Hypothalamus (tissue), 51 donors: ENCODE measurements at places on chromosomes 3 and 15.

DNA sequence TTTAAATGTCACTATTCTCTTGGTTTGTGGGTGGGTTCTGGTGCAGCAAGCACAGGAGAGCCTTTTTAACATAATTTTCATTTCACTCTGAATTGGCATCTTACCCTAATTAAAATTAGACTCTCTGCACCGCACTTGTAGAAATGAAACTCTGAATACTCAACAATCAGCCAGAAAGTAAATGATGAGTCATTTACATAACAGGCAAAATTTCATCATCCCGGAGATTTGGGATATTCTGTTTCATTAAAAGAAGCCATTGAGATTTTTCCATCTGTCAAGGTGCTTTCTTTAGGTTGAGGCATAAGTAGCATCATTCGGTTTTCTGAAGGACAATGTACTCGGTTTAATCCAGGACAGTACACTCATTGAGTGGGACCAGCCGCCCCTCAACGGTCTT, 111.0 kb downstream of the RFTN1 start:
- no peak for DNase-seq

DNA sequence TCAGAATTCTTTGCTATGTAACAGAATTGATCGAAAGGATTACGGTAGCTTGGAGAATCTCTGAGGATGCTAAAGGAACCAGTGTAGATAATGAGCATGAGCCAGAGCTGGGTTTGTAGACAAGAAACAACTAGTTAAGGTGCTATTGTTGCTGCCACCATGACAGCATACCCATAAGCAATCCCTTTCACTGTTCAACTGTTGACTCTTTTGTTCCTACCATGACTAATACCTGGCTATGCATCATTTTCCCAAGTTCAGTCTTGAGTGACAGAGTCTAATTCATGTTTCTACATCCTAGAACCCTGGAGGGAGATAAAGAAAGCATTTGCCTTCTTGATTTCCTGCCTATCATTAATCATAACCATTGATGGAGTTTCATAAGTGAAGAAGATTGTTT, 600.3 kb downstream of the OTOL1 start:
- DNase-seq, result no peak

- no peak for DNase-seq
Observed at GRCh38 chr3:192171213-192171612, 556.1 kb downstream of the FGF12 start.

DNA sequence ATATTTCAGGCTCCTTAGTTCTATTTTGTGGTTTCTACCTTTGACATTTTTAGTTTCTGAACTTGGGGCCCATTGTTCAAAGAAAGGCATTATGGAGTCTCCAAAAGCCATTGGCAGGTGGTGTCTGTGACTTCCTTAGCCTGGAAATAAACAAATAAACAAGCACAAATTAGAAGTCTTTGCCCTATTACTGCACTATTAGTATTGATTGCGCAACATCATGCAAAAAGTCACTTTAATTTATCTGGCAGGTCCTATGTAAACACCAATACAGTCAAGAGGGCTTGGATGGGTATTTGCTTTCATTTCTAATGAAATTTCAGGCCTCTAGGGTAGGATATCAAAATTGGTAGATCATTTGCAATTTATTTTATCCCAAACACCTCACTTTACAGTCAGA, 85.6 kb downstream of the LPP start:
- no peak for DNase-seq

- DNase-seq, result no peak
Observed at GRCh38 chr3:127525373-127525772, 65.2 kb downstream of the TPRA1 start.

DNA sequence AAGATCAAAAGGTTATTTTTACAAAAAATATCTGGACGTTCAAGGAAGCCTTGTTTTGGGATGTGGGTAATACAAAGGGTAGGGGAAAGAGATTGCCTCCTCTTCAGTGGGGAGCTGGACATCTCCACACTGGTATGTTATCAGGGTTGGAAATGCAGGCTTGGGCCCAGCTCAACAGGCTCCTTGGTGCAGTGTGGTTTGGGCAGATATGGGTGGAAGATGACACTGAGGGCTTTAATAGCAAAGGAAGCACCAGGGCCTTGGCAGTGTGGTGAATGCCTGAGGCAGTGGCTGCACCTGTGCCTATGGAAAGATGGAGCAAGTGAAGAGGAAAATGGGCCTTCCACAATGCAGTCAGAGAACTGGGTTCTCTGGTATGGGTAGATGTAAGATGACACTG, 11.2 kb upstream of the MED12L start:
- DNase-seq, result no peak

DNA sequence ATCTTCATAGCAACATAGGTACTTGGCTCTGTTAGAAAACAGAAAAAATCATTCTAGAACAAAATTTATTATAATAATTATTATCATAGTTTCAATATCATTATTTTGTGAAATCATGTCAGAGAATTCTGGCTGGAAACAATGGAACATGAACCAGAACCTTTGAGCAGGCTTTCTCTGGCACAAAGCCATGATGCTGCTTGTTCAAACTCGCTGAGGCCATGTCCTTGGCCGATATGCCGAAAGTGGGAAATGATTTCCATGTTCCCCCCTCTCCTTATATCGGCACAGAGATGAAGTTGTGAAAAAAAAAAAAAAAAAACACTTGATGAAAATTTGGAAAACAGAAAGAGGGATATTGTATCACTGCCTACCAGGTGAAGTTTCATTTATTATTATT, 49.0 kb upstream of the MRPL3 start:
- no peak for DNase-seq

GRCh38 chr15:66702035-66702786, at the start of gene SMAD6:
Gene SMAD6, plus strand, starts transcription at chr15:66702236. Its CDS starts 1,023 bp downstream, at chr15:66703259.
- DNase-seq, result peak; percentile 83

GRCh38 chr3:60890226-60890625, 361.0 kb downstream of the FHIT start:
- no peak for DNase-seq
